ENCODE measurements at places on chromosomes 6 and 20.

- DNase-seq: no peak
These were observed 45.0 kb downstream of the QKI start for GRCh38 chr6:163459536-163459935.

GRCh38 chr20:44896583-44896982 lies 11.1 kb downstream of the YWHAB start:
- no peak for DNase-seq

DNA sequence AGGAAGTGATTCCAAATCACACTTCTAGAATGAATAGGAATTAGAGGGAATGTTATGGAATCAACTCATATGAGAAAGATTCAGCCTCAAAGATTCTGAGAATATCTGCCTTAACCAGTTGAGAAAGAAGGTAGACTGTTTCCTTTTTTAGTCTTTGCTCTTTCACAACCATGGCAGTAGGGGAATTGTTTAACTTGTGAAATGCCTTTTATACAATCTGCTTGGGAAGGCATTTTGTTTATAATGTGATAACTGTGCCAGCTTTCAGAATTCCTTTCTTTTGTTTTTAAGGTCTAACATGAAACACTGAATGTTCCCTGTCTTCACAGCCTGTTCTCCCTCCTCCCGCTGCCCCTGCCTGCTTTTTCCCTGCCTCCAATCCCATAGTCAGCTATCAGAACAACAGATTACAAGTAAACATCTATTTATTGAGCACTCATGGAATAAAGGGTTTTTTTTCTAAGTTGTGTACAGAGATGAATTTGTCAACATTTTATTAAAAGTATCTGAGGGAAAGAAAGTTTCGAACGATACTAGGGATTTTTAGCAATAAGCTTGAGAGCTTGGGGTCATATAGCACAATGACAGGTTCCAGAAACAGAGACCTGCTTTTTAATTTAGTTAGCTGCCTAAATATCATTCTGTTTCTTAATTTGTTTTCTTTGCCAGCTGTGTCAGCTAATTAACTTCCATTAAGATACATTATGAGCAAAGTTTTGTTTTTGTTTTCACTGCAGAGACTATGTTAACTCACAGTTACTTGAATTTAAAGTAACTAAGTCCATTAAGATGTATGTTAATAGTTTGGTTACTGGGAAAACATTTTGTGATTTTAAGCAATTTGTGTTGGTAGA lies 28.3 kb upstream of the FBXO30 start:
- DNase-seq: no peak

- DNase-seq: no peak
These were observed 28.8 kb upstream of the HMGA1 start for GRCh38 chr6:34207695-34208443.

- no peak for DNase-seq
These were observed 38.7 kb downstream of the SCP2D1 start for GRCh38 chr20:18852318-18852717.

DNA sequence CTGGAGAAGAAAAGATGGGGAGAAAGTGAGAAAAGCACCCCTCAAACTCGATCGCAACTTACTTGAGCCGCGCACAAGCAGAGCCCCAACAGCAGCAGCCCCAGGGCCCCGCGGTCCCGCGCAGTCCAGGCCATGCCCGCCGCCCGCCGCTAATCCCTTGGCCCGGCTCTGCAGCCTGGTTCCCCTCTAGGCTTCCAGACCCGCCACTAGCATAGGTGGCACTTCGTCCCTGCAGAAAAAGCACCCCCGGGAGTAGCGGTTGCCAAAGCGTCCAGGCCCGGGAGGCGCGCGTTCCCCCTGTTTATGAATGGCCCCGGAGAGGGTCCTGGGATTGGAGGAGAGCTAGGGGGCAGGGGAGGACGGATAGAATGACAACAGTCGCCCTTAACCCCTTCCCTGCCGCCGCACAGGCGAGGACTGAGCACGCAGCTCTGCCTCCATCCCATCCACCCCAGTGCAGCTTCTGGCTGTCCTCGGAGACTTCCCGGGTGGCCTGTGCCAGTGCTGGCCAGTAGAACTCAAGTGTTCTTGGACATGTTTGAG lies 19.9 kb downstream of the COL9A1 start:
- DNase-seq: no peak

GRCh38 chr6:140009286-140009685 lies 634.8 kb upstream of the CITED2 start:
- DNase-seq: no peak

DNA sequence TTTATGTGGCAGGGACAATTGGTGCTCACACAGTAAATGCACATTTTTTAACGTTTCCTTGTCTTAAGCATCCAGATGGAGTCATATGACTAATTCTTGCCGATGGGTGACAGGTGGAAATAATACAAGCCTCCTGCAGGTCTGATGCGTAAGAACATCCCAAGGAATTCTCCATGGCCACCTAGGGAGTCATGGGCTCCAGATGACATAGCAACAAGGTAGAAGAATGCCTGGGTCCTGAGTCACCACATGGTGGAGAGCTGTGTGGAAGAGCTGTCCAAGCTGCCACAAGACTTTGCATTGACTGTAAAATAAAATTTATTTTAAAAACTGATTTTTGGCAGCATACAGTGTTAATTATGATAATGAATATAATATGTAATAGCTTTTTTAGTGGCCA lies 77.0 kb upstream of the MAP3K7 start:
- no peak for DNase-seq
